ENCODE measurements at places on chromosomes 3 and 15.

- no peak for DNase-seq
Measured at GRCh38 chr15:51718219-51718618, 19.2 kb downstream of the LYSMD2 start.

DNA sequence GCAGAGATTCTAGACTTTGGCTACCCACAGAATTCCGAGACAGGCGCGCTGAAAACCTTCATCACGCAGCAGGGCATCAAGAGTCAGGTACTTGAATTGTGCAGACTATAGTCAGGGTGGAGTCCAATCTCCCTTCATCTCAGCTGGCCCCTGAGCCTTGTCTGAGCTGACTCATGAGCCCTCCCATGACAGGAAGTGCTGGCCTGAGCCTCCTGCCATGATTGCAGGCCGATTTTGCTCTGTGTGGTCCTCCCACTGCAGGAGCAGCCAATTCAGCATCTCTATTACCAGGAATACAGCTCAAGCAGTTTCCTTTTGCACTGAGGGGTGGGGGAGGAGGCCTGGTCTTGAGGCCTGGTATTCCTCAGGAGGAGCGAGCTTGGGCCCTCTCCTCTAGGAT, 5.5 kb downstream of the AP2M1 start:
- DNase-seq: no peak

DNA sequence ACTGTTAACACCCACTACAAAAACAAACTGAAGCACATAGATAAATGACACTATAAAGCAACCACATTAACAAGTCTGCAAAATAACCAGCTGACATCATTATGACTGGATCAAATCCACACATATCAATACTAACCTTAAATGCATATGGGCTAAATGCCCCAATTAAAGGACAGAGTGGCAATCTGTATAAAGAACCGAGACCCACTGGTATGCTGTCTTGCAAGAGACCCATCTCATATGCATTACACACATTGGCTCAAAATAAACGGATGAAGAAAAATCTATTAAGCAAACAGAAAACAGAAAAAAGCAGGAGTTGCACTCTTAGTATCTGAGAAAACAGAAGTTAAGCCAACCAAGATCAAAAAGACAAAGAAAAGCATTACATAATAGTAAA, 1375.4 kb downstream of the ZPLD1 start:
- no peak for DNase-seq

- DNase-seq: no peak
Measured at GRCh38 chr3:188338086-188338485, 184.1 kb downstream of the LPP start.

DNA sequence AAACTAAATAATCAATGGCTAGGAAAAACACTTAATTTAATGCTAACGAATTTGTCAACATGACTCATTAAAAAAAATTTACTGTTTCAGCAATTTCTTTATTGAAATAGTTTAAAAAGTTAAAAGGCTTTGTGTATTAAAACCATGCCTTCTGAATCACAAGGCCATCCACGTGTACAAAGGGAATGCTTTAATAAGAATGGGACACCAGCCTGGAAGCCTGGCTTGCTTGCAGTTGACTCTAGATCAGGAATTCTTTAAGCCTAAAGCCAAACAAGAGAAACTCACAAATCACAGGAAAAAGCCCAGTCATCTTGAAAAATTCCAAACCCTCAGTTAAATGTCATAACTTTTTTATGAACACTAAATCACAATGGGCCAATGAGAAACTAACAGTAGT, 137.6 kb downstream of the PEAK1 start:
- DNase-seq: no peak

- DNase-seq: no peak
Measured at GRCh38 chr15:91304786-91305185, 204.7 kb downstream of the SV2B start.

- DNase-seq: no peak
Measured at GRCh38 chr15:64949383-64950186, 37.9 kb downstream of the ANKDD1A start.

DNA sequence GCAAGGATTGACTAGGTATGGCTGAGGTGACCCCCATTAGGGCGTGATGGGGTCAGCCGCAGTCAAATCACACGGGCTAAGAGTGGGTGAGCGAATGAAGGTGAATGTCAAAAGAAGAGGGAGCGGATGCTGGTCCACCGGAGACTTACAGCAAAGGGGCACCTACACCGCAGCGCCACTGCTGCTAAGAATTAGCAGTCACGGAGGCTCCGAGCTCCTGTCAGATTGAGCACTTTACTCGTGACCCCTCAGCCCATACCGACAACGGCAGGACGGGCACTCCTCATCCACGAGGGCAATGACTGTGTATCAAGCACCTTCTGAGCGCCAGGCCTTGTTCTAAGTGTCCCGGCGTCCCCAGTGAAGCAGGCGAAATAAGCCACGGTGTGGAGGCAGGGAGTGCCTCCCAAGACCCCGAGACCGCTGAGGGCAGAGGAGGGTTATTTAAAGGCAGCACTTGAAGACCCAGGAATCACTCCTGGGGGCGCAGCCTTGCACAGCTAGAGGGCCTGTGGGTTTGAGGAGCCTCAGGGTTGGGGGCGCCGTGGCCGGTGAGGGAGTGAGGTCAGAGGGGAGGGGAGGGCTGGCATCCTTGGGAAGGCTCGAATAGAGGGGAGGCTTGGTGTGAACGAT, 61.6 kb upstream of the GATA2 start:
- DNase-seq: no peak

GRCh38 chr3:134299185-134299887, 48.7 kb upstream of the RYK start:
- no peak for DNase-seq

DNA sequence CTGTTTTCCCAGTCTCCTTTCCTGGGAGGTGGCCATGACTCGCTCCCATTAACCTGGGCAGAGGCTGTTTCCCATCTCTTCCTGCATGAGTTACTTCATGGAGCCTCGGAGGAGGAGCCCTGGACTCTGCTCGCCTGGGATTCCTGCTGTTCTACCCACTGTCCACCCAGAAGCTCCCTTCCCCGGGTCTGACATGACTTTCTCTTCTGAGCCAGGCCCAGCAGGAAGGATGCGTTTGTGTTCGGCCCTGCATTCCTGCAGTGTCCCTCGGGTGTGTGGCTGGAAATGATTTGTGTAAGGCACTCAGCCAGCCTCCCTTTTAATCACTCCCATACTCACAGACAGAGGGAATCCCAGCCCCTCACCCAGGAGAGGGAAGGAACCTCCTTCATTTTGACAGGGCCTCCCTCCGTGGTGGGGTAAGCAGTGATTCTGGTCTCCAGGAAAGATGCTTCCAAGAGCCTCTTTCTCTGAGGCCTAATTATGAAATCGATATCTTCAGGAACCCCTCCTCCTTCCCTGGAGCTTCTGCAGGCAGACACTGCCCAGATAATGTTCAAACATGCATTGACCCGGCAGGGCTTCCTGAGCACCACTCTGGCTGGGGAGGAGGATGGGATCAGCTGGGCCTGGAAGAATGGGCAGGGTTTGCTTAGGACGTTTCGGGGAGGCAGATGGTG, 41.6 kb upstream of the DLG1 start:
- no peak for DNase-seq

GRCh38 chr3:67521053-67521646, 133.3 kb downstream of the SUCLG2 start:
- no peak for DNase-seq

DNA sequence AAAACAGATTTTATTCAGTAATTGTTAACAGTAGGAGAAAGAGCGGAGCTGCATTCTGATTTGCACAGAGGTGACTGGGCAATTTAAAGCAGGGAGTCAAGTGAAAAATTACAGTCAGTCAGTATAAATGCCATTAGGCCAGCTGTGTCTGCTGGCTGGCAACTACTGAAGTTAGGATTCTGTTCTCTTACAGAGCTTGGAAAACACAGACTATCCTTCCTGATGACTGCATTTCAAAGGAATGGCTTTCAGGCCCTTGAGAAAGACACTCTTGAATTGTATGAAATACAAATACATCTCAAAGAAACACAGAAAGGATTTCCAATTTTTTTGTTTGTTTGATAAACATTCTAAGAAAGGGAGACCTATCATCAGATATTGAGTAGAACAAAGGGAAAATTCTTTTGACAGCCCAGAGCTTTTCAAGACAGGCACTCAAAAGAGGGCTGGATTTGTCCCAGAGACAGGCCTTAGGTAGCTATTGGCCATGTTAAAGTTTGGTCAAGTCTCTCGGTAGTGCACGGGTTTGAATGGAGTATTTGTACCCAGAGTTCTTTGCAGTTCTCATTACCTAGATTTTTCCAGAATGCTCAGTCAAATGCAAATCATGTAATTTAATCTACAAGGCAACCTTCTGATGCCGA, 551.2 kb upstream of the CCDC54 start:
- DNase-seq: no peak

DNA sequence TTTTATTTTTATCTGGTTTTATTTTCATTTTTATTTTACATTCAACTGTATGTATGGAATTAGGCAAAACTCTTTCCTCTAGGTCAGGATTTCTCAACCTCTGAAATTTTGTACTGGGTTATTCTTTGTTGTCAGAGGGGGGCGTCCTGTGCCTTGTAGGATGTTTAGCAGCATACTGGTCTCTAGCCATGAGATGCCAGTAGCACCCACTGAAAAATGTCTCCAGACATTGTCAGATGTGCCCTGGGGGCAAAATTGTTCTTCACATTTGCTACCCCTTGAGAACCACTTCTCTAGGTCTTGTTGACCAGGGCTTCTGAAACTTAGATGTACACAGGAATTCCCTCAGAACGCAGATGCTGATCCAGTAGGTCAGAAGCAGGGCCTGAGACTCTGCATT, 5.4 kb downstream of the CHRNA5 start:
- DNase-seq: no peak

DNA sequence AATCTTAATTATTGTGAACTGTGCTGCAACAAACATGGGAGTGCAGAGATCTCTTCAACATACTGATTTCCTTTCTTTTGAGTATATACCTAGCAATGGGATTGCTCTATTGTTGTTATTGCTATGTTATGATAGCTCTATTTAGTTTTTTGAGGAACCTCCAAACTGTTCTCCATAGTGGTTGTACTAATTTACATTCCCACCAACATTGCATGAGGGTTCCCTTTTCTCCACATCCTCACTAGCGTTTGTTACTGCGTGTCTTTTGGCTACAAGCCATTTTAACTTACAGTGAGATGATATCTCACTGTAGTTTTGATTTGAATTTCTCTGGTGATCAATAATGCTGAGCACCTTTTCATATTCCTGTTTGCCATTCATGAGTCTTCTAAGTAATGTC, 45.5 kb upstream of the TNFSF10 start:
- DNase-seq: no peak

- no peak for DNase-seq
Measured at GRCh38 chr3:114556657-114557213, 262.9 kb downstream of the TIGIT start.

- no peak for DNase-seq
Measured at GRCh38 chr3:160580938-160581337, 15.6 kb upstream of the KPNA4 start.

DNA sequence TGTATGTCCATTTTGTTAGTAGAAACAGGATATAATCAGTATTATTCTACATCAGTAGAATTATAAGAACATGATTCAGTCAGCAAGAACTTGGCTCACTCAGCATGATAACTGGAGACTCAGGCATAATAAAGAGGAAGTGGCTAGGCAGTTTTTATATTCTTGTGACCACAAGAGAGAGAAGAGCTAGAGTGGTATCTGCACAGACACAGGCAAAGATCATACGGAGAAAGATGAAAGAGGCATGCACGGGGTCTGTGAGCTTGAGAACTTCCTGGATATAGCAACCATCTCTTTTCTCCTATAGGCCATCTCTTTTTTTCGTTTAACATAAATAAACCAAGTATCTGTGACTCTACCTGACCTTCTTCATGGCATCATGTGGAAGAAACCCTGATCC, 46.8 kb downstream of the MYO5A start:
- no peak for DNase-seq

GRCh38 chr3:49761661-49762060, 24.7 kb downstream of the IP6K1 start:
- no peak for DNase-seq

DNA sequence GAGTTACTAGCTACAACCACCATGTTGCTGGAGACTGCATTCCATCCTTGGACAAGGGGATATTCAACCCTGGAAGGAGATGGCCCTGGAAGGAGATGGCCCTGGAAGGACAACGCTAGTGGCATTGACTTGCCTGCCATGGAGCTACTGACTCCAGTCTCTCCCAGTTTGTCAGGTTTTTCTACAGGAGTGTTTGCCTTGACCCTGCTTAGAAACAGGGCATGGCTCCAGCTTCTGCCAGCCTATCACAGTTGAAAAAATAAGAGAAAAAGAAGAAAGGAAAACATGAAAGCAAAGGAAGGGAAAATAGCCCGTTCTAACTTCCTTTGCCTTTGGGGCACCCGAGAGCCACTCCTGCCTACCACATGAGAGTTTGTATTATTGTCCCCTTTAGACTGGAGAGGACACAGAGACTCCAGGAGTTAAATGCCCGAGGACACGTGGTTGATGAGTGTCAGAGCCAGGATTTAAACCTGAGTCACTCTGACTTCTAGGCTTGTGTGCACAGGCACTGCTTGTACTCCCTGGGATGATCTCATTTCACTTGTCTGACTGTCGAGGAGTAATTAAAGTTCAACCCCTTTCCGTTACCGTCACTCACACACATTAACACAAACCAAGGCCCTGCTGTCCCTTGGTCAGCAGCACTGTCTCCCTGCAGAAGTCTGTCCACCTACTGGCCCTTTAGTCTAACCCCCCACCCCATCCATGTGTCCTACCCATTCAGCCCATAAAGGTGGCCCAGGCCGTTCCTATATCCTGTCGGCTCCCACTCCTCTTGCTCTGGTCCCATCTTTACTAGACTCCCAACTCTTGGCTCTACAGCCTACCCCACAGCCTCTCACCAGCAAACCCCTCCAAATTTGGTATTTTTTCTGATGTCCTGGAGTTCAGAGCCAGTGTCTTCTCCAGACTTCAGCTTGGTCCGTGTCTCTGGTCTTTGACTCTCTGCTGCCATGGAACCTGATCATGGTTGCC, 46.1 kb downstream of the C2CD4A start:
- no peak for DNase-seq

DNA sequence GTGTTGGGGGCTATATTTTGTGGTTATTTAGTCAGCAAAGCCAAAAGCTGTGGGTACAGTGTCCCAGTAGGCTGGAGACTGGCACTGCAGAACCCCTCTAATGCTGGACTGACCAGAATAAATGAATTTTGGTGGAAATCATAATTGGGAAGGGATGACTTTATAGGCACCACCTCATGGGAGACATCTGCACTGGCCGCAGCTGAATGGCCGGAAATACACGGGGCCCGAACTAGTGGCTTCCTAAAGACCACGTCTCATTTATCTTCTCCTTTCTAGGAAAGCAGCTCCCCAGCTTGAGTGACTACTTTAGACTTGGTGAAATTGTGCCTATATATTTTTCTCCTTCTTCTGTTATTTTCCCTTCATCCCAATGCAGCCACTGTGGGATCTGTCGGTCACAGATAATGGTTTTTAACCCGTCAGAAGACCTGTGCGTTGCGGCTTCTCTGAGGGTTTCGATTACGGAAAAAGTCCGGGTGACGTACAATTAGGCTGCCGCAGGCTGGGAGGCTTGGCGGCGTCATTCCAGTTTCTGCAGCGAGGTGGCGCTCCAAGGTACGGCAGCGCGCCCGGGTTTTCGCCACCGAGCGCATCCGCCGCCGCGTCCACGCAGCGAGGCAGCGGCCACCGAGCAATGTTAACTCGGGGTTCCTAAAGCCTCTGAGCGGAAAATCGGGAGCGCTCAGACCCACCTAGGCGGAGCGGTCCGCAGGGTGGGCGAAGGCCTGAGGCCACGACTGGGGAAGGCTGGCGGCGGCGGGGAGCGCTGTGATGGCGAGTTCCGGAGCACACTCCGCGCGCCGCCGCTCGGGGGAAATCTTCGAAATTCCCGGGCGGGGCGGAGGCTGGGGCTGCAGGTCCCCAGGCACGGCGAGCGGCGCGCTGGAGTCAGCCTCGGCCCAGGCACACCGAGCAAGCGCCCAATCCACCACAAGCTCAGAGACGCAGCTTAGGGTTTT, 26.3 kb downstream of the NR2F2 start:
- DNase-seq: peak; percentile 44

Measured in stimulated activated CD4-positive, alpha-beta T cell treated with anti-CD3 and anti-CD28 coated beads, Interleukin-12 subunit alpha, Interleukin-12 subunit beta, amount 100 ng/mL, for 48 hours (primary cell).